GM19239 (cell line): ENCODE measurements at places on chromosomes 3 and 15.

DNA sequence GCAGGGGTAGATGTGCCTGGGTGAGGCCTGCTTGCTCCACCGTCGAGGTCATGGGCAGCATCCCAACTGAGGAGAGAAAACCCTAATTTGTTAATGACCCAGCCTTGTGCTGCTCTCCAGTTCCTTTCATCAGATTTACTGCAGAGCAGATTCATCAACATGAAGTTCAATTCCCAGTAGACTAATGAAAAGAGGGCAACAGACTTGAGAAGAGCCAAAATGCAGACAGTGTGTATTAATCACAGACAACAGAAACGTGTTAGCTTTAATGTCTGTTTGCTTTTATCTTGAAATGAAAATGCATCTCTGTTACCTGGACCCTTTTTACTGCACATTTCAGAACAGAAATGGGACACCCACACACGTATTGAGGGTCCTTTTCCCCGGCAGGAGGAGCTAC, 103.5 kb upstream of the TRIM42 start:
- DNase-seq = no peak

DNA sequence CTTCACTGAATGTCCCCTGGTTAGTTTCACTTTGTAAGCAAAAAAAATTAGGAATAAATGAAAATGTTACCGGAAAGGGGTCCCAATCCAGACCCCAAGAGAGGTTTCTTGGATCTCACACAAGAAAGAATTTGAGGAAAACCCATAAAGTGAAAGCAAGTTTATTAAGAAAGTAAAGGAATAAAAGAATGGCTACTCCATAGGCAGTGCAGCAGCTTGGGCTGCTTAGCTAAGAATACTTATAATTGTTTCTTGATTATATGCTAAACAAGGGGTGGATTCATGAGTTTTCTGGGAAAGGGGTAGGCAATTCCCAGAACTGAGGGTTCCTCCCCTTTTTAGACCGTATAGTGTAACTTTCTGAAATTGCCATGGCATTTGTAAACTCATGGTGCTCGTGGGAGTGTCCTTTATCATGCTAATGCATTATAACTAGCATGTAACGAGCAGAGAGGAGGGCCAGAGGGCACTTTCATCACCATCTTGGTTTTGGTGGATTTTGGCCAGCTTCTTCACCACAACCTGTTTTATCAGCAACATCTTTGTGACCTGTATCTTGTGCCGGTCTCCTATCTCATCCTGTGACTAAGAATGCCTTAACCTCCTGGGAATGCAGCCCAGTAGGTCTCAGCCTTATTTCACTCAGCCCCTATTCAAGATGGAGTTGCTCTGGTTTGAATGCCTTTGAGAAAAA, 41.0 kb upstream of the CMSS1 start:
- DNase-seq = no peak

DNA sequence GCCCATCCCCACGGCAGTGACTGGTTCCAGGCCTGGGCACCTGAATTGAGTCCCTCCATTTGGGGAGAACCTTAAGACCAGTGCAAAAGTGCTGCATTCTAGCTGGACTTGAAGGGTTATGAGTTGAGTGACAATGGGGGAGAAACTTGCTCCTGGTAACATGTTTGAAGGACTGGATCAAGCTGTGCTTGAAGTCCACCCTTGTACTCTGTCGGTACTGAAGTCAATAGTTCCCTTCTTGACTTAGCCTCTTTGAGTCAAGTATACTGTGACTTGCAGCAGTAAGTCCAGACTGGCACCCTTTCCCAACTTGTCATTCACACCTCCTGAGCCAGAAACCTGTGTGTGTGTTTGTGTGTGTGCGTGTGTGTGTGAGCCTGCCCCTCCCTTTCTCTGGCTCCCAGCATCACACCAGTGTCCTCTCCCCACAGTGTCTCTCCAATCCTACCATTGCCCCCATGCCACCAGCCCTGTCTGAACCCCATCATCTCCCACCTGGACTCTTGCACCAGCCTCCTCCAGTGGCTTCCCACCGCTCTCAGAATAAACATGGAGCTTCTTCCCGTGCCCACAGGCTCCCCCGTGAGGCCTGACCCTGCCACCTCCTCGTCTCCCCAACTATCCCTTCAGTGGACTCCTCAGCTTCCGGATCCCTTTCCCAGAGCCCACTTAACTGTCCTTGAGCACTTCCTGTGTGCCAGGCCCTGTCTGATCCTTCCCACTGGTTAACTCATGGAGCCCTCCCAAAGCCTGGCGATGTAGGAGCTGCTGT, 10.2 kb upstream of the FBLN2 start:
- no peak for DNase-seq

GRCh38 chr15:29891096-29891457, 68.8 kb upstream of the TJP1 start:
- DNase-seq = no peak

DNA sequence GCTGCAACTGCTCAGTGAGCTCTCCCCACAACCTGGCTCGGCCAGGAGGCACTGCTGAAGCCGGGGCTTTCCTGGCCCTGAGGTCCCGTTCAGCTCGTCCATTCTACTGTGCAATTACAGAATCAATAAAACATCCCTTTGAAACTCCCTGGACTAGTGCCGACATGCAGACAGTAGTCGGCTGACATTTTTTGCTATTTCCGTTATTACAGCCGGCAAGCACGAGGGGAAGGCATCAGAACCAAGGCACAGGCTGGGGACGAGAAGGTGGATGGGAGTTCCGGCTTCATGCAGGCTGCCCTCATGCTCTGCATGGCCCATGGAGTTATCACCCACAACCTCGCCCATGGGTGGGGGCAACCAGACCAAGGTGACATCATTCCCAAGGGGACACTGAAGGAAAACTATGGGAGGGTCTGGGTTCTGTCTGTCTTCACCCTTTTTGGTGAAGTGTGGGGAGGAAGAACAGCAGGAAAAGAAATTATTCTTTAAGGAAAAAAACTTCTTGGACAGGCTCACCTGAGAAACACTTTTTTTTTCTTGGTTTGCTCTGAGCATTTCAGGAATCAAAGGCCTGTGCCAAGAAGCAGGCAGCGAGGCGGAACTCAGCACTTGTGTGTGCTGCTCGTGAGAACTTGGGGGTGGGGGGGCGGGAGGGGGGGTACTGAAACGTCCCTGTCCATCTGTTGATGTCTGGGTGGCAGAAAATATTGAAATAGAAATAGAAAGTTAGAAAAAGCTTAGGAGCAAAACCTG, 154.5 kb downstream of the FOXP1 start:
- DNase-seq = no peak

DNA sequence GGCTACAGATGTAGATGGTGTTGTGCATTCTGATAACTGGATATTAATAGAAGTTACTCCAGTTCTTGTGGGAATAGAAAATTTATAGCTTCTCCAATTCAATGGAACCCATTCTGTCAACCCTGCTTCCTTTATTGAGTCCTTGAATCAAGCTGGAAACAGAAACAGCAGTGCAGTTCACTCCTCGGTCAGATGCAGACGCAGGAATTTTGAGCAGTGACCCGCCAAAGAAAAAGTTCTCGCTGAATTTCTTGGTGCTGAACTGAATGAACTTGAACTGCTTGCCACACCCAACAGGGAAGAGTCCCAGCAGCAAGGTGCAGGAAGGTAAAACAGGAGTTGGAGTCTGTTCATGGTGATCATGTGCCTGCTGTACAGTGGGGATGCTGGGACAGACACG, 10.3 kb downstream of the HRH1 start:
- DNase-seq = no peak

DNA sequence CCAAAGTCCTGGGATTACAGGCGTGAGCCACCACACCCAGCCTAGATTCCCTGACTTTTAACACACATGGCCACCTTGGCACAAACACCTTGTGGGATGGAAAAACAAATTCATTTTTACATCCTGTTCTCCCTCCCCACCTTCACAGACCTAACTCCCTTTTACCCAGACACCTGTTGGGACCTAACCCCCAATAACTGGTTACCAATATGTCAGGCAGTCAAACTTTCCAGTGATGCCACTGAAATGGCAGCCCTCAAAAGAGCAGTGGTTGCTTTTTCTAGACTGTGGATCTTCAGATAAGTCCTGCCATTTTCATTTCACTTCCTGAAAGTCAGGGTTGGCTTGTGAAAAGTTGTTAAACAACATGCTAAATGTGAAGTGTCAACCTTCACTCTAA, 34.9 kb downstream of the SIN3A start:
- DNase-seq = no peak

- no peak for DNase-seq
Observed at GRCh38 chr3:132382267-132382666, 35.0 kb upstream of the DNAJC13 start.

DNA sequence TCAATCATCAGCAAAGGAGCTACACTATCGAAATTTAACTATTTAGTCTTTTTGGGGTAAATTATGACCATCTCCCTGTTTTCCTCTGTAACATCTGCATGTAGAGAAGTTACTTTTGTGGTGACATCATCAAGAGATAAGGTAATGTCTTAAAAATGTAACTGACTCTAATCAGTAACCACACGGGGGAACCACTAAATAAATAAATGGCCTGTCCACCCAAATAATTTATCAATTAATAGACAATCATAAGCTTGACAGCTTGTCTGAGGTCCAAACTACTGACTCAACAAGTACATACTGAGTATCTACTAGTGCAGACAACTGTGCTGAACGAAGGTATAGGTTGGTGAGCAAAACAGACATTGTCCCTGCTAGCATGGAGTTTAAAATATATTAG, 219.3 kb downstream of the SLC9A9 start:
- no peak for DNase-seq

DNA sequence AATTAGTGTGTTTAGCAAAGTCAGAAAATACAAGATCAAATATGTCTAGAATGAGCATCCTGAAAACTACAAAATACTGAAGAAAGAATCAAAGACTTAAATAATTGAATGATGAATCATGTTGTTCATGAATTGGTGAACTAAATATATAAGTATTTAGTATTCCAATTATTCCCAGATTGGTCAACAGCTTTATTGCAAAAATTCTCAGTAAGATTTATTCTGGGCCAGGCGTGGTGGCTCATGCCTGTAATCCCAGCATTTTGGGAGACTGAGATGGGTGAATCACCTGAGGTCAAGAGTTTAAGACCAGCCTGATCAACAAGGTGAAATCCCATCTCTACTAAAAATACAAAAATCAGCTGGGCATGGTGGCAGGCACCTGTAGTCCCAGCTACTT, 250.0 kb upstream of the NECTIN3 start:
- DNase-seq = no peak
